ENCODE measurements at places on chromosomes 2 and 18. TPM values are rescaled to one million over a fixed set of nuclear protein-coding genes. Genes with fewer than 3 reads are reported as not detected.

- DNase-seq, result no peak
These were observed 24.2 kb downstream of the NEU4 start for GRCh38 chr2:241833101-241833663.

DNA sequence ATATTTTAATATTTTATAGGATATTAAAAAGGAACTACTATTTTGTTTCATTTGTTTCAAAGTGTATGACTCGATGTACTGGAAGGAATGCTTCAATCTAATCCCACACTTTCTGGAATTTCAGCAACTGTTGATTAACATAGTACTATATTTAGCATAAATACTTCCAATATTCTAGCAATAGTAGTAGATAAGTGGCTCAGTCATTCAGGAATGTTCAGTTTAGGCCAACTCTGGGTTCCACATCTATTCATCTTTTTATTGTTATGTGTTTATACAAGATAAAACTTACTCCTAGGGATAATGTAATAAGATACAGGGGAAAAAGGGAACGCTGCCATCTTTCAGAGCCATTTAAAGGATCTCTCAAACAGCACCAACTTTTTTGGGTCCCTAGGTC is 22.3 kb upstream of the ORC2 start:
- no peak for DNase-seq

- peak; percentile 35 for DNase-seq
These were observed 20.5 kb downstream of the SETBP1 start for GRCh38 chr18:44701227-44701626.

GRCh38 chr18:74942319-74942910 is 266.5 kb downstream of the PTGR3 start:
- peak; percentile 14 for DNase-seq

- DNase-seq, result no peak
These were observed 27.6 kb upstream of the GMCL1 start for GRCh38 chr2:69801745-69802290.

DNA sequence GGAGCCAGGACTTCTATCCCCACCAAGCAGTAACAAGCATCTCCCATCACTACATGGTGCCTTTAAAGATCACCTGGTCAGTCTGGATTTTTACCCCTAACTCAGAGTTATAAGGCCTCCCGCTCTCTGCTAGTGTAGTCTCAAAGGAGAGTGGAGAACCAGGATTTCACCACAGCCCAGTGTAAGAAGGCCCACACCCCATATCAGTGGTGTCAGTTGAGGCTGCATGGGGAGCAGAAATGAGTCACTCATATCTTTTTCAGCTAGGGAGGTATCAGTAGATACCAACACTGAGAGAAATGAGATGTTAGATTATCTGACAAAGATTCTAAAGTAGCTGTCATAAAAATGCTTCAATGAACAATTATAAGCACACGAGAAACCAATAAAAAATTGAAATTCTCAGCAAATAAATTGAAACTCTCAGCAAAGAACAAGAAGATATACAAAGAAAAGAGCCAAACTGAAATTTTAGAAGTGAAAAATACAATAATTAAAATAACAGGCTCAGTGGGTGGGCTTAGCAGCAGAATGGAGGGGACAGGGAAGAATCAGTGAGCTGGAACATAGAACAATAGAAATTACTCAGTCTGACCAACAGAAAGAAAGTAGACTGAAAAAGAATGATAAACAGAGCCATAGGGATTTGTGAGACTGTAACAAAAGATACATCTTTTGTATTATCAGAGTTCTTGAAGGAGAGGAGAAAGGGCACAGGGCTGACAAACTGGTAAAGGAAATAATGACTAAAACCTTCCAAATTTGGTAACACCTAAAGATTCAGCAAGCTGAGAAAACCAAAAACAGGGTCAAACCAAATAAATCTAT is 257.7 kb downstream of the ANAPC1 start:
- no peak for DNase-seq

- DNase-seq, result no peak
These were observed 152.5 kb downstream of the NRXN1 start for GRCh38 chr2:50879457-50879856.

DNA sequence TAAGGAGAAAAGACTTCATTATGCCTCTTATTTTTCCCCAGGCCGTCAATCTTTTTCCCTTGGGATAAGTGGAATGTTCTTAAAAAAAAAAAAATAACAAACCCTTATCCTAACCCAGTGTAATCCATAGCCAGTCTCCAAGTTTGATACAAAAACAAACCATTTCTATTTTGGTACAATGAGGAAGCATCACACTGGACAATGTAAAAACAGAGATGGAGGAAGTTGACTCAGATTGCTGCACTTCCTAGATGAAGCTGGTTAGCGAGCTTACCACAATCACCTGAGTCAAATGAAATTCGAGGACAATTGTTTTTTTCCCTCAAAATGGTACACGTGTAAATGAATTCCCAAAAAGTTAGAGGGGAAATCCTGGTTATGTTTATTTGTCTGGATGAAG is 259.7 kb downstream of the TCF4 start:
- peak; percentile 29 for DNase-seq

- peak; percentile 23 for DNase-seq
These were observed 868 bp upstream of the PKDCC start for GRCh38 chr2:42046819-42047487.

GRCh38 chr2:136136931-136137330 is 19.0 kb upstream of the CXCR4 start:
- DNase-seq, result peak; percentile 34

- DNase-seq, result no peak
These were observed 196.8 kb downstream of the PPP1R1C start for GRCh38 chr2:182182436-182182835.

DNA sequence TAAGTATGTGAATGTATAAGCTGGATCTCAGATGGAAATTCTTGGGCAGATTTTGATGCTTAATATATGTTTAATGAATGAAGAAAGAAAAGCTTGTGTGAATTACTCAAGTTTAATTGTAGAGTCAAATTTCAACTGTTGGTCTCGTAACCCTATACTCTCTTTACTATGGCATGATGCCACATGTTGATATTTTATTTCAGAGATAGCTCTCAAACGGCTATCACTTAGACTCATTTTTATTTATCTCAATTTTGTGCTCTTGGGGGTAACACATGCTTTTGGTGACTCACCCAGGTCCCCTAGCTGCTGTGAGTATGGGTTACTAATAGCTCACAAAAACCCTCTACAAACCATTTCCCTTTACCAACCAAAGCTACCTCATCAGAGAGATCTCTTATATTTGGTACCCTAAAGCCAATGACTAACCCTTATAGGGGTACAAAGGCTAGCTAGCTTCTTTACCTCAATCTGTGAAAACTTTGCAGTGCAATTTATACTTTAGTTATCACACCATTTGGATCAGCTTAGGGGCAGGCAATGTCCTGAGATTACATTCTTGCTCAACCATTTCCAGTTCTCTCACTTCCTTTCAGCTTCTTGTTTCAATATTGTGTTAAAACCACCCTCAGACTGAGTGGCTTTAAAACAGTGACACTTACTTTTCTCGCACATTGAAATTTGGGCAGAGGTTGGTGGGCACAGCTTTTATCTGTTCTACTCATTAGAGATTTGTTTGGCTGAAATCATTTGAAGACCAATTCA is 240.3 kb downstream of the CDH7 start:
- no peak for DNase-seq

DNA sequence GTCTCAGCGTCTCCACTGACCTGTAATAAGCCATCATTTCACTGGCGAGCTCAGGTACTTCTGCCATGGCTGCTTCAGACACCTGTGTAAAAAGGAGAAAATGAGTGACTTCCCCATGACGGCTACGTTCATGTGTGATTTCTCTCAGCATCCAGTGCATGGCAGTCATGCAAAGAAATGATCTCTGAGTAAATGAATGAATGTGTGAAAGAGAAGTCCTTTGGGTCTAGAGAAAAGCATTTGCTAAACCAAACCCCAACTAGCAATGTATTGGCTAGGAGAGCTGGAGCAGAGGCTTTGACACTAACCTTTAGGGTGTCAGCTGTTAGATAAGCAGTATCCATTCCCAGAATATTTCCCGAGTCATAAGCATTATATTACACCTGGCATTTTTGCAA is 417 bp downstream of the IL1B start:
- DNase-seq, result no peak

DNA sequence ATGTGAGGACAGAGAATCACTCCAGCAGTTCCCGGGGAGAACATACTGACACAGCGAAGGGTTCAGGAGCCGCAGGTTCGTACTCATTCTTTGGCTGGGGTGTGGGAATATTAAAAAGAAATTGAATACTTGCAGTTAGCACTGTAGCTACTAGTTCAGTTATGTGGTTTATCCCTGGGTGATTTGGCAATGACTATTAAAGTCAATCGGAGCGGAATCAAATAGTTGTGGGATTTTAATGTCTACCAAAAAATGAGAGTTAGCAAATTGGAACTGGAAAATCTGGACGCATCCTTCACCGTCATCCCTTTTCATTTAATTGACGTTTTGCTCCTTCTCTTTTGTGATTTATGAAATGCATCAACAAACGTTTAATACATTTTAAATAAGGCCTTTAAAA is 50.8 kb downstream of the GBX2 start:
- no peak for DNase-seq

GRCh38 chr2:190943706-190944105 is 63.1 kb downstream of the GLS start:
- DNase-seq, result no peak

- DNase-seq, result no peak
These were observed 3.9 kb downstream of the C2orf72 start for GRCh38 chr2:231041061-231041689.

The ACKR3 gene
- total RNA-seq, result 5.4 TPM

The SP140 gene
- 0.11 TPM for total RNA-seq

The ACTG2 gene
- total RNA-seq, result 0.74 TPM

The PDCD1 gene
- total RNA-seq, result not detected

The RESP18 gene
- not detected for total RNA-seq

The IL18R1 gene
- total RNA-seq, result 4.6 TPM

The ALK gene
- 0.03 TPM for total RNA-seq

The MOGAT1 gene
- total RNA-seq, result not detected

The PSMA8 gene
- total RNA-seq, result not detected

The USP14 gene
- total RNA-seq, result 16.4 TPM

The USP40 gene
- total RNA-seq, result 22.1 TPM

The GREB1L gene
- 5.7 TPM for total RNA-seq

The ASTL gene
- total RNA-seq, result not detected
